ENCODE measurements at places on chromosomes 12 and 14. TPM values are rescaled to one million over a fixed set of nuclear protein-coding genes. Genes with fewer than 3 reads are reported as not detected.
A peak's percentile ranks its signal among the peaks of the same experiment; 100 is the strongest.

- peaks cover 4% of the 10 kb centered on the region for H3K4me1 ChIP-seq
- no peak for DNase-seq
- H3K36me3 ChIP-seq: no peaks in the 10 kb centered on the region
- H3K4me3 ChIP-seq: no peak overlapping the region
- no peak overlapping the region for H3K27ac ChIP-seq
- no peaks in the 10 kb centered on the region for H3K27me3 ChIP-seq
Measured at GRCh38 chr12:91577586-91578539, 395.2 kb upstream of the DCN start.

DNA sequence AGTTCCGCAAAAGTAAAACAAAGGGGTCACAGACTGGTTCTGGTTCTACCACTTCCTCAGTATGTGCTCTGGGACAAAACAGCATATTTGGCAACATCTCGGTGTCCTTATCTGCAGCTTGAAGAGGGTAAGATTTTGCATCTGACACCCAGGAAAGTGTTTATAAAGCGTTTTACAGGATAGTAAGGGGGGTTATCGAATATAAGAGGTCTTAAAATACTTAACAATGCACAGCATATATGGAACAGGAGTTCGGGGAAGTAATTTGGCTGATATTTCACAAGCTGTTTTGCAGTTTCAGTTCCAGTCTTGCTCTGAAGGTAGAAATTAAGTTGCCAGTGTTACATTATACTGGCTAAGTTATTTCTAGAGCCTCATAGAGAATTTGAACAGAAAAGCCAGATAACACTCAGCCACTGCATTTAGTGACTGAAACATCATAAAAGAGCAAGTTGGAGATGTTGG is 904 bp upstream of the MAP4K5 start:
- no peaks in the 10 kb centered on the region for H3K36me3 ChIP-seq
- peaks cover 31% of the 10 kb centered on the region for H3K4me1 ChIP-seq
- no peak for DNase-seq
- H3K4me3 ChIP-seq: peak overlapping the region; percentile 98

Gene LIN7A
- 7.9 TPM for total RNA-seq

Gene DLGAP5
- 0.27 TPM for total RNA-seq

DNA sequence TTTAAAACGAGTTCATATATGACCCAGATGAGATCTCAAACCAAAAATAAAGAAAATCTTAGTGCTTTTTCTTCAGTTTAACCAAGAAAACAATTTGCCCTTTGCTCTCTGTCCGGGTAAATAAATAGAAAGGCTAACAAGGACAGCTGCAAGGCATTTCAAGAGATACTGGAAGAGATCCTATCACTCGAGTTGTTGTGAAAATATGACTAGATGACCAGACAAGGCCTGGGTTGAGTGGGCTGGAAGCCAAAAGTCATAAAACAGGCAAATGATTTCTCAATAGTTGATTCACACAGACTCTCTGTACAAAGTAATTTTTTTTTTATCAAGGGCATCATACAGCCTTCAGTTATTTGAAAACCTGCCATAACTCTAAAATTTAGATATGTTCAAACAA is 55.9 kb upstream of the AVPR1A start:
- peaks cover 12% of the 10 kb centered on the region for H3K4me1 ChIP-seq
- no peak overlapping the region for H3K4me3 ChIP-seq
- no peaks in the 10 kb centered on the region for H3K27me3 ChIP-seq

DNA sequence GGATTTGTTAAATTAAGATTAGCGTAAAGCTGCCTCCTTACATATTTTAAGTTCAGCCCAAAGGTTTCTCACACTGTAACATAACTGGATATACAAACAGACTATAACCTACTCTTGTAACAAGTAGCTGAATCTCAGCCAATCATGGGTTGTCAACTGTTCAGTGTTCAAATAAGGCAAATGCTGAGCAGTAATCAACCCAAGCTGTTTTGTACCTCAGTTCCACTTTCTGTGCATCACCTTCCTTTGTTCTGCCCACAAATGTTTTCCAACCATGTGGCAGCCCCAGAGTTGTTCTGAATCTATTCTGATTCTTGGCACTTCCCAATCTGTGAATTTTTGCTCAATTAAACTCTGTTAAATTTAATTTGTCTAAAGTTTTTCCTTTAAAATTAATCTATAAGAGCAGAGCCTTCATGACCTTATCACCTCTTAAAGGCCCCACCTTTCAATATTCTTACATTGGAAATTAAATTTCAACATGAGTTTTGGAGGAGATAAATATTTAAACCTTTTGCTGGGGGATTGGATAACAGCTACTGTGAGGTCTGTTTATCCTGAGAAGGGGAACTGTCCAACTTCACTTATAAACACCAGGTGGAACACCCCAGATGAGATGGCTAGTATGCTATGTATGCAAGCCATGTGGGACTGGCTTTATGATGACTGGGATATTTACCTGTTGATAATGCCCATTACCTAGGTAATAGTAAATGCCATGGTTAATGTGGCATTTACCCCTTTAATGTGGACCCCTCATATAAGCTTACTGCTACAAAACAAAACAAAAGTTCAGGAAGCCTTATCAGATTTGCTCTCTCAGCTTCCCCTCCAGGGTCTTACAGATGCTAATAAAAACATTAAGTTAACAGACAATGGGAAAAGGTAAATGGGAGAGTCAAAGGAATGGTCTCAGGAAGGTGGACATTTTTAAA is 42.2 kb upstream of the ARID2 start:
- H3K36me3 ChIP-seq: no peaks in the 10 kb centered on the region
- H3K4me3 ChIP-seq: no peak overlapping the region
- H3K27me3 ChIP-seq: no peaks in the 10 kb centered on the region

- no peak for DNase-seq
- H3K27me3 ChIP-seq: no peaks in the 10 kb centered on the region
- no peaks in the 10 kb centered on the region for H3K36me3 ChIP-seq
- H3K27ac ChIP-seq: no peak overlapping the region
Measured at GRCh38 chr12:50537538-50537919, 32.7 kb downstream of the DIP2B start.

GRCh38 chr12:131327521-131328488 is 374.1 kb downstream of the ADGRD1 start:
- no peaks in the 10 kb centered on the region for H3K4me1 ChIP-seq
- no peak for DNase-seq
- no peaks in the 10 kb centered on the region for H3K27me3 ChIP-seq
- no peak overlapping the region for H3K27ac ChIP-seq
- no peaks in the 10 kb centered on the region for H3K36me3 ChIP-seq
- no peak overlapping the region for H3K4me3 ChIP-seq

Gene CCDC60
- total RNA-seq: not detected

Gene LHX5
- total RNA-seq: 0.13 TPM

DNA sequence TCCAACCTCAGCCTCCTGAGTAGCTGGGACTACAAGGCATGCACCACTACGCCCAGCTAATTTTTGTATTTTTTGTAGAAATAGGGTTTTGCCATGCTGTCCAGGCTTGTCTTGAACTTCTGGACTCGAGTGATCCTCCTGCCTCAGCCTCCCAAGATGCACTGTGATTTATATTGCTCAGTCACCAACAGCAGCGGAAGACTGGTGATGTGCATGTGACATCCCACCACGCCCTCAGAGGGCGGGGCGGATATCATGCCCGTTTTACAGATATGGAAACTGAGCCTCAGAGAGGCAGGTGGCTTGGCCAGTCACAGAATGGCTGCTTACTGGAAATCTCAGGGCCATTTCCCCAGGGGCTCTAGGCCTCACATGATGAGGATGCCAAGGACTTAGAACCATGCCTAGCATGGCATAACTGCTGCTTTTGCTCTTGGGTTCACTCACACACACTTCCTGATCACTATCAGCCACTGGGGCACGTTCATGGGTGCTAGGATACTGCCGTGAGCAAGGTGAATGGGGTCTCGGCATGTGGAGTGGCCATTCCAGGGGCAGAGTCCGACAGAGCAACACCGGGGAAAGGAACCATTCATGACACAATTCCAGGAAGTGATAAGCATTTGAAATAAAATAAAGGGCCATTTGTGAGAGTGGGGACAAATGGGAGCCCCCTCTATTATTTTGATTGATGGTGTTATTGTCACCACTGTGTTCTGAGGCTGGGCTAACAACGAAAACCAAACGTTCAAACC is 31.9 kb downstream of the RBM19 start:
- H3K4me1 ChIP-seq: no peaks in the 10 kb centered on the region
- no peak for DNase-seq

Gene TCL1B
- not detected for total RNA-seq

Gene ZNF641
- total RNA-seq: 27.1 TPM

Gene ACRBP
- 8.9 TPM for total RNA-seq

- peaks cover 16% of the 10 kb centered on the region for H3K36me3 ChIP-seq
- no peak overlapping the region for H3K4me3 ChIP-seq
- no peaks in the 10 kb centered on the region for H3K27me3 ChIP-seq
- H3K27ac ChIP-seq: no peak overlapping the region
- no peaks in the 10 kb centered on the region for H3K4me1 ChIP-seq
- DNase-seq: no peak
Measured at GRCh38 chr12:64450057-64450640, 1.8 kb upstream of the TBK1 start.
